ENCODE measurements at places on chromosomes 2 and 18.

DNA sequence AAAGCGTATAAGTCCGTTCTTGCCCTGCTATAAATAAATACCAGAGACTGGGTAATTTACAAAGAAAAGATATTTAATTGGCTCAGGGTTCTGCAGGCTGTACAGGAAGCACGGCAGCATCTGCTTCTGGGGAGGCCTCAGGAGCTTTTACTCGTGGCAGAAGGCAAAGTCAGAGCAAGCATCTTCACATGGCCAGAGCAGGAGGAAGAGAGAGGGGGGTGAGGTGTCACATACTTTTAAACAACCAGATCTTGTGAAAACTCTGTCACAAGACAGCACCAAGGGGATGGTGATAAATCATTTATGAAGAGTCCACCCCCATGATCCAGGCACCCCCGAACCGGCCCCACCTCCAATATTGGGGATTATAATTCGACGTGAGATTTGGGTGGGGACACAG, 130.6 kb downstream of the LTBP1 start:
- no peak for DNase-seq

DNA sequence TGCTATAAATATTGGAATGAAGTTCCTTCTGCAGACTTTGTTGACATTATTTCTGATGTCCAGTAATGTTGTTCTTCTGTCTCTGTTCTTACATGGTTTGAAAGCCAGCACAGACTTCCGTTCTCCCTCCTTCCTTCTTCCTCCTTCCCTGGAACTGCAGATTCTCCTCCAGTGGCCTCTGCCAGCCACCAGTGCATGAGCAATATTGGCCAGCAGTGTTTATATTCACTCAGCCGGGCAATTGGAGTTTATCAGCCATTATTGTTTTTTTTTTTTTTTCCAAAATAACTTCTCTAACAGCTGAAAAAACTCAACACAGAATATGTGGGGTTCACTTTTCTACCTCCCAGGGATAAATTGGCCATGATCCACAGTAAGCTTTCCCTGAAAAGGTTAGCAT, 86.8 kb downstream of the ADCYAP1 start:
- DNase-seq: no peak

DNA sequence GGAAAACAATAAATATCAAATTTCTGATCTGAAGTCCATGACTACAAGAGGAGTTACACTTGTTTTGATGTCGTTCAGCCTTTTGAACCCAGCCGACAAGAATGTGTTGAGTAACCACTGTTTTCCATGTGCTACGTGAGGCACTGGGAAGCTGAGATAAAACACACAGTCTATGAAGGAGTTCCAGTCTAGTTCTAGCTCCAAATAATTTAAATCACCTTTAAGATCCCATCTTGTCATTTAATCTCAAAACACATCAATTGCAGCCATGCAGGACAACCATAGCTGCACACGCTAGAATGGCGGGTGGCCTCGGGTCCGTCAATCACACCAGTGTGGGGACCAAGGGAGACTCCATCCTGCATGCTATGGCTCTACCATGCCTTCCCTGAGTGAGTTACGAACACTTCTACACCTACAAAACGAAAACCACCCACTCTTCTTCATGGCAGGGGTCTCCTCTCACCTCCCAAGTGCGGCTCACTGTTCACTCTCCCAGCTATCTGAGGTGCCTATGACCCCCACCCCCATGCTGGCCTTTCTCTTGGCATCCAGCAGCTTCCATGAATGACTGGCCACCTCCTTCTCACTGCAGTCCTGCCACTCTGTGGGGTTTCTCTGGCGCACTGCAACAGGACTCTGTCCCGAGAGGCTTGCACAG, 3.8 kb downstream of the FHL2 start:
- DNase-seq: no peak

GRCh38 chr18:2303517-2304238, 267.6 kb downstream of the METTL4 start:
- no peak for DNase-seq

DNA sequence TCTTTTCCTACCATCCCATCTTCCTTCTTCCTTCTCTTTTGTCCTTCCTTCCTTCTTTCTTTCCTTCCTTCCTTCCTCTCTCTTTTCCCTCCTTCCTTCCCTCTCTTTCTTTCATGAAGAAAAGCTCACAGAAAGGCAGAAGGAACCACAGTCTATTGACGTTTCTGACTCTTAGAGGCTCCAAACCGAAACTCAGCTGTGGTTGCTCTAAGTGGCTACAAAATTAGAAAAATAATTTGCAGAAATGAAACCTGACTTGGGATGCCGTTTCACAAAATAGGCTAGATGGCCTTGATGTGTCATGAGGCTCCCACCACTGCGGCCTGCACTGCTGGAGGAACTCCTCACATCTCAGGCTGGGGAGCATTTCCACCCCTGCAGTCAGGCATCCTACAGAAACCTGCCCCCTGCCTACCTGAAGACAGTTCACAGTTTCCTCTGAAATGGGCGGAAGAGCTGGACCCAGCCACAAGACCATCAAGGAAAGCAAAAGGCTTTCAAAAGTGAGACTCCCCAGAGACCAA, 165.6 kb downstream of the SMAD7 start:
- no peak for DNase-seq

GRCh38 chr2:217299590-217299989, 439.7 kb upstream of the TNP1 start:
- DNase-seq: no peak

DNA sequence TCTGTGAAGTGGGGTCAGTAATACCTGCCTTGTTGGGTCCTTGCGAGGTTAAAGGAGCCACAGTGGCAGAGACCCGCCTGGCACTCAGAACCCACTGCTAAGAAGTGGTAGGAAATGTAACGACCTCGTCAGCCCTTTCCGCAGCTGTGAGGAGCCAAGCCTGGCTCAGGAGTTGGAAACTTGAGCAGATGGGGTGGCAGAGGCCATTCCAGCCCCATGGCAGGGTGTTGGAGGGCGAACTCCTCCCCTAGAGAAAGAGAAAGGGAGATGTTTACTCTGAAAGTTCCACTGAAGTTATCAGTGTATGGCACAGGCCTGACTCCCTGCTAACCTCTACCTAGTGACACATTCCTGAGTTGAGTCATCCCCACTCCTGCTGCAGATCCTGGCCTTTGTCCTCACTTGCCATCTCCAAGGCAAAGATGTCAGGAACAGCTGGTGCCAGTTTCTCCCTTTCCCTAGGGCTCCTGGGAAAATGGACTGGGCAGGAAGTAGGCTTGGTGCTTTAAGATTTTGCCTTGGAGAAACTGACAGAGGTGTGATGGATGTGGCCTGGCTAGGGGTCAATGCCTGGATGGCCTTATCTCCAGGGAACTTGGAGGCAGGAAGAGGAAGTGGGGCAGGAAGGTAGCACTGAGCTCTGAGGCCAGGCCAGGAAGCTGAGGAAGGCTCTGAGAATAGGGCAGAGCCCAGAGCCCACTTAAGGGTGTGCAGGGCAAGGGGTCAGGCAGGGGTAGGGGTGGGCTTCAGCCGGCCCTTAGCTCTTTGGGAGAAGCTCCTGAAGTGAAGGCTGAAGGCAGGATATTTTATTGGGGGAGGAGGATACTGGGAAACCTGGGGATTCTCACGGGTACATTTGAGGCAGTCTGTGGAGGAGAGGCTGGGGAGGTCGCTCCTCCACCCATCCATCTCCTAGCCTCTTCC, 888 bp downstream of the VAMP5 start:
- no peak for DNase-seq

DNA sequence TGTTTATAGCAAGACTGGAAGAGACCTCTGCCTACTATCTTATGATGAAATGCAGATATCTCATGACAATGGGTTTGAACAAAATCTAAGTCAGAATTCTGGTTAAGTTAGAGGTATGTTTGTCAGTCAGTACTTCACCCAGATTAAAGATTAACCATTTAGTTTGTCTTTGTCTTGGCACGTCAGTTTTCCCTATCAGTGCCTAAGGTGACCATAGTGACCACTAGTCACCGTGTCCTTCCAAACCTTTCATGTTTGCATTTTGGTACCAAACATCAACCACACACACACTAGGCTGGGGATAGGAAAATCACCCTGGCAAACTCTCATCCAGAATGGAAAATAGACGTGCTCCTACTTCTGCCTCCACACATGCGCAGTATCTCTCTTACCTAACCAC, 248.9 kb downstream of the PIEZO2 start:
- DNase-seq: no peak

GRCh38 chr2:172172513-172173173, 69.9 kb upstream of the DLX2 start:
- peak; percentile 67 for DNase-seq

Data from stimulated activated effector memory CD8-positive, alpha-beta T cell treated with anti-CD3 and anti-CD28 coated beads, Interleukin-12 subunit alpha, Interleukin-12 subunit beta, amount 100 ng/mL, for 72 hours (primary cell).